ENCODE measurements at places on chromosomes 2 and 18.

DNA sequence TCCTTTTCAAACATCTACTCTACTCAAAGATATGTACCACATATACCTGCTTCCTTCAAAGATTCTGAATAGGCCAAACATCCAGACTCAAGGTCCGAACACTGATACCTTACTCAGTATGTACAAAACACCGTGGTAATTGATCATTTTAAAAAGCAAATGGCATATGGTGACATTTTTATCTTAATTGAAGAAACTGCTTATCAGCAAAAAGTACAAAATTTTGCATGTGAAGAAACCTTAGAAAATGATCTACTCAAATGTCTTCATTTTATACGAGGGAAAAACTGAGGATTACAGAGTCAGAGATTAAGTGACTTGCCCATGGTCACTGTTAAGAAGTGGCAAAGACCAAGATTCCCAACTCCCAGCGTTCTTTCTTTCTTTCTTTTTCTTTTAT lies 133.0 kb downstream of the CACNB4 start:
- DNase-seq, result no peak

GRCh38 chr2:88159481-88159880 lies 10.7 kb upstream of the THNSL2 start:
- DNase-seq, result no peak

DNA sequence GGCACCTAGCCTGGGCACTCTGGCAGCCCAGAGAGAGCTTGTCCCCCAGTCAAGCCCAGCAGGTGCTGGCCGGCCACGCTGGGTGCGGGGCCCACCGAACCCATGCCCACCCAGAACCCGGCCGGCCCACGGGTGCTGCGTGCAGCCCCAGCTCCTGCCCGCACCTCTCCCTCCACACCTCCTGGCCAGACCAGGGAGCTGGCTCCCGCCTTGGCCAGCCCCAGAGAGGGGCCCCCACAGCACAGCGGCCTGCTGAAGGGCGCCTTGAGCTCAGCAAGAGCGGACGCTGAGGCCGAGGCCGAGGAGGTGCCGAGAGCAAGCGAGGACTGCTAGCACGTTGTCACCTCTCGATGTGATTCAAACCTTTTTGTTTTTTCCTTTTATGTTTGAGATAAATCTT lies 407.0 kb upstream of the KCNJ3 start:
- DNase-seq, result no peak

- DNase-seq, result no peak
Measured at GRCh38 chr2:138654146-138654545, 126.0 kb downstream of the NXPH2 start.

DNA sequence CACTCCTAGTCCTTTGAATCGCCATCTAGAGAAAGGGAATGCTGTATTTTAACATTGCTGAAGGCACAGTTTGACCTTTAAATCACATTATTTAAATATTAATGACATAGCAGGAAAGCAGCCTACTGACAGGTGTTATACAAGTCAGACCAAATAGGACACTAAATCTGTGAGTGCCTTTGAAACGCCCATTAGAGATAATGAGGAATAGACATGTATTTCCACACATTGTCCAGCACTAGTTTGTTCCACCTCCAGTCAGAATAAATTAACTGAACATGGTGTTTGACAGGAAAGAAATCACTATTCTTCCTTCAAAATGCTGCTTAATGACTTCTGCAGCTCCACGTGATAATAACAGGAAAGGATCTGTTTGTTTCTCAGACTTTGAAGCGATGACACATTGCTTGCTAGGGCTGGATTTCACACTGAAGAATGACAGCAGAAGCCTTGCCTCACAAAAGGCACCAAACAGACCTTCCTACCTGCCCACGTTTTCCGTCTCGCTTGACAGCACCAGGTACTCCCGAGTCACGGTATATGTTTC lies 90.5 kb upstream of the DDX18 start:
- DNase-seq, result no peak

- no peak for DNase-seq
Measured at GRCh38 chr2:30741576-30741975, 65.7 kb downstream of the CAPN13 start.

DNA sequence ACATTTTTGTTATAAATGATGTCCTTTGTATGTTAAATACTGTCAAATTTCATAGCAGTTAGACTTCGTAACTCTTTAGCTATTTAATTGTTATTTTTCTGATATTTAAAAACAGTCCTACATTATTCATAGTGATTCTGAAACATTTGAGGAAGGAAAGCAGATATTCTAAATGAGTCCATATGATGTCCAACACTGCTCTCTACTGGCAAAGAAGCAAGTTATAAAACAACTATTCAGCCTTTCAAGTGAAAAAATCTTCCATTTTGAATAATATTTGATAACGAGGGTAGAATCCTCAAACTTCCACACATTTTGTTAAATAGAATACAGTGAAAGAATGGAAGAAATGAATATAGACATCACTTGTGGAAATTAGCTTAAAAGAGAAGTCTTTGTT lies 220.8 kb downstream of the GULP1 start:
- DNase-seq, result no peak

DNA sequence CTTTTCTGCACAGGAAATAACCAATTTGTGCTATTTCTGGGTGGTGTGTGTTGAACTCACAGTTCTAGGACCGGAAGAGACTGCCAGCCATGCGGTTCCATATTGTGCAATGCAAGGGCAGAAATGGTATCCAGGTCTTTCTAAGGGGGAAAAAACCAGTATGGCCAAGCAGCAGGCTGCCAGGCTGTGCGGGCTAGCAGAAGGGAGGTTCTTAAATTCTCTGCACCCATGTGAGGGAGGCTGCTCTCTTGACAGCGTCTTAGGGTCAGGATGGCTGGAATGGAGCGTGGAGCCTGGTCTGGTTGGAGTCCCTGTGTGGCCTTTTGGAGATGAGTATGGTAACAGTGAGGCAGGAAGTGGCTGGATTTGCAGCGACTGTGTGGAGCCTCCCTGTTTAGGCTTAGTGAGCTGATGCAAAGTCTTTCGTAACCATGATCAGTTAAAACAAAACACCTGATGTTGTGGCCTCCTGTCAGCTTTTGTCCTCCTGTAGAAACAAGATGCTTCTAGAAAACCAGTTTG lies 52.6 kb downstream of the NCK2 start:
- no peak for DNase-seq

DNA sequence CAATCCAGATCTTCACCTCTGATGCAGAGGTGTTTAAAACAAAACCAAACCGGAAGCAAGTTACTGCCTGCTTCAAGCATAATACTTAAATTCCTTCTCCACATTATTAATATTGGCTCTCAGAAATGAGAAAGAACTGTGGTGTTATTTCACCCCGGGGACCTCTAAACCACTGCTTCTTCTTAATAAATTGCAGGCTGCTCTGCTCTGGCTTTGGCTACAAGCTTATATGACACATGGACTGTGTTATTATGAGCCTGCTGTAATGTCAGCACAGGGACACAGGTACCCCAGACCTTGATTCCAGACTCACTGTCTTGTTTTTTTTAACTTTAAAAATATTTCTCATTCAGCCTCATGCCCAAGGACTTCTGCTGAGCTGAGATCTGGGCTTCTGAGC lies 45.1 kb downstream of the ST6GAL2 start:
- DNase-seq, result no peak

- no peak for DNase-seq
Measured at GRCh38 chr2:186407611-186408010, 78.4 kb upstream of the ZC3H15 start.

- DNase-seq, result no peak
Measured at GRCh38 chr2:69111076-69111475, 98.1 kb downstream of the ANTXR1 start.

DNA sequence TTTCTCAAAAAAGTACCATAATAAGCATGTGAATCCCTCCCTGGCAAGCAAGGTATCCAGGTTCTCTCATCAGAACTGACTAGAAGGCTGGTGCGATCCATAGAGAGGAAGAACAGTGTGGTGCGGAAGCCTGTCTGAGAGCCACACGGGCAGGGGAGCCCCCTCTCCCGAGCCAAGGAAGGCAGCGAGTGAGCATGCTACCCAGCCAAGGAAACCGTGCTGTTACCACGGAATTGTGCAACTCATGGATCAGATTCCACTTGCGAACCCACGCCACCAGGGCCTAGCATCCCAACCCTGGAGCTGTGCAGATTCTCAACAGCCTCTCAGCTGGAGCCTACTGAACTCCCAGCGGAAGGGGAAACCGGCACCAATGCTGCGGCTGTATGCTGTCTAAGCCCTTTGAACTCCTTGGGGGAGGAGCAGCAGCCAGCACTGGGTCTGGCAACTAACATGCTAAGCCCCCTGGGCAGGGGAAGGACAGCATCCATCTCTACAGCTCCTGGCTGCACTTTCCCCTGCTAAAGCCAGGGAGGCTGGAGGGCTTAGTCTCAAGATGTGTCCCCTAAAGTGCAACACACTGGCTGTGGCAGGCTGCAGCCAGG lies 823.1 kb downstream of the EPHA4 start:
- no peak for DNase-seq

- no peak for DNase-seq
Measured at GRCh38 chr2:188382107-188382506, 90.4 kb downstream of the GULP1 start.

- DNase-seq, result no peak
Measured at GRCh38 chr2:9174771-9175437, 31.7 kb upstream of the ASAP2 start.

GRCh38 chr2:19225126-19225525 lies 133.3 kb downstream of the OSR1 start:
- DNase-seq, result no peak

GRCh38 chr18:48230467-48231113 lies 178.6 kb downstream of the ZBTB7C start:
- DNase-seq, result no peak

- DNase-seq, result no peak
Measured at GRCh38 chr2:182666674-182667314, 49.3 kb upstream of the DNAJC10 start.

GRCh38 chr2:23452372-23452771 lies 67.4 kb downstream of the KLHL29 start:
- no peak for DNase-seq

GRCh38 chr18:28040716-28041115 lies 136.2 kb downstream of the CDH2 start:
- DNase-seq, result no peak

GRCh38 chr2:41137031-41137430 lies 685.1 kb upstream of the SLC8A1 start:
- no peak for DNase-seq

DNA sequence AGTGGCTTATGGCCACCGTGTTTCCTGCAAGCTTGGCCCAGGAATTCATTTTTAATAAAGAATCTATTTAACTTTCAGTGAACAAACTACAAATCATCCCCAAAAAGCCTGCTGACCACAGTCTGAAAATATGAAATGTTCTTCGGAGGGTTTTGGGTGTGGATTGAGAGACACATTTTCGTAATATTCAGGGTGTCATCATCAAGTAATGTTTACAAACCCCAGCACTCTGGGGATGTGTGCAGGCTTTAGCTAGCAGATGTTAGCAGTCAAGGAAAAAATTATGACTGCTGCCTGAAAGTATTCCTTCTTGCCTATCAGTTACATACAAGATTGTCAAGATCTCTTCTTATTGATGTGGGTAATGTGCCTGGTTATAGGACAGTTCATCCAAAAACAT lies 143.9 kb upstream of the FN1 start:
- DNase-seq, result no peak

DNA sequence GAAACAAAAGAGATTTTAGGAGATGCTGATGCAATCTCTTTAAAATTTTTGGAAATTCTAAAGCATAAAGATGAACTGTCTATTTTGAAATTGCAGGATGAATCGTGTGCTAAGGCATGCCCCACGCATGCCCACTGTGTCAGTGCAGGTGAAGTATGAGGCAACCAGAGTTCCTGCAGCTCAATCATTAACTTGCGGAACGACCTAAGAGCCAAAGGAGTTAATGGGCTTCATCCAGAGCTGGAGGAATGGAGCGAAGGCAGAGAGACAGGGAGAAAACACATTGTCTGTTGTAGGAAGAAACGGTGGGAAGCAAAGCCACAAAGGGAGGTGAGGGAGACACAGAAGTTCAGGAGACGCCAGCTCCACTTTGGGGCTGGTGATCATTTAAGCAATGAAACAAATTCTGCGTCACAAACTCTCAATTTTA lies 265.2 kb downstream of the CCDC85A start:
- no peak for DNase-seq

GRCh38 chr2:132400169-132400900 lies 16.3 kb upstream of the GPR39 start:
- no peak for DNase-seq

GRCh38 chr18:74197705-74198341 lies 49.5 kb downstream of the TIMM21 start:
- no peak for DNase-seq

- DNase-seq, result no peak
Measured at GRCh38 chr2:198113316-198113715, 308.9 kb downstream of the PLCL1 start.

DNA sequence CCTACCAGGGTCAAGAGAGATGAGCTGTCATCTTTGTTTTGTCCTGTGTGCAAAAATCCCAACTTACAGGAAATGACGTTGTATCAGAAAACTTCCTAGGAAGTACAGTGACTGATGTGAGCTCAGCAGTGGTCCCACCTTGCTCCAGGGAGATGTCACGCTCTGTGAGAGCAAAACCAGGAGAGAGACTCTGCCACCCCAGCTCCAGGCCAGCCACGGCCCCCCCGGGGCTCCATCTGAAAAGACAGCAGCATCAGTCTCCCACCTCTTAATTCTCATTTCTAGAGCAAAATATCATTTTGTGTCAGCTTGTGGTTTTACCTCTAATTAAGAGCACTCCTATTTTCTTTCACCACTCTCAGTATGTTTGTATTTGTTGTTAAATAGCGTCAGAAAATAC lies 57.5 kb downstream of the MYL12B start:
- DNase-seq, result no peak

- peak; percentile 83 for DNase-seq
Measured at GRCh38 chr2:2613279-2614199, 282.5 kb upstream of the MYT1L start.

GRCh38 chr2:161662373-161662772 lies 38.2 kb downstream of the SLC4A10 start:
- DNase-seq, result no peak

DNA sequence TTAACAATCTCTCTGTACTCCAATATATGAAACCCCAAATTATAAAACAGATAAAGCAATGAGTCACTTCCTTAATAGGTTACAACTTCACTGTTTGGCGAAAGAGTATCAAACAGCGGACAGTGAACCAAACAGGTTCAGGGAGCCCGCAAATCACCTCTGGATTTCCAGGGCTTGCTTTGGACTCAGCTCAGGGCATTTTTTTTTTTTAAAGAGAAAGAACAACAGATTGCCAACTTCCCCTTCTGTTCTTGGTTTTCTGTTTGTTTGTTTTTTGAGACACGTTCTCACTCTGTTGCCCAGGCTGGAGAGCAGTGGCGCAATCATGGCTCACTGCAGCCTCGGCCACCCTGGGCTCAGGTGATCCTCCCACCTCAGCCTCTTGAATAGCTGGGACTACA lies 52.7 kb downstream of the ABCB11 start:
- no peak for DNase-seq
